ENCODE measurements at places on chromosomes 3 and 15.

- DNase-seq, result no peak
These were observed 91.2 kb downstream of the EOMES start for GRCh38 chr3:27630885-27631284.

GRCh38 chr3:194014756-194015155 is 121.2 kb upstream of the HES1 start:
- no peak for DNase-seq

DNA sequence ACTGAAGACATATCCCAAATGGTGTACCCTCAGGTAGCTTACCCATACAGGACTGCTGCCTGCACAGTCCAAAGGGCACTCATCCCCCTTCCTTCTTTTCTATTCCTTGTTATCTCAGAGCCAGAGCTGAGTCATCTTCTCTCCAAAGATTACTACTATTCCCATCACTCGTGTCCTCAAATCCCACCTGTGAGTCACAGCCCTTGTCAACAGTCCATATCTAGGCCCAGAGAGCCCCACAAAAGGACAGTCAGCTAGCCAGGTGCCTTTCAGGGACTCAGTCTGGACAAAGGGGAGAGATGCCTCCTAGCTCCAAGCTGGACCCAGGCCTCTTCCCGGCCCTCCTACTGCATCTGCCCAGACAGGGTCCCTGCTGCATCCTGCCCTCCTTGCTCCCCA is 11.0 kb downstream of the PARP16 start:
- DNase-seq, result no peak

GRCh38 chr3:42600958-42601675 is 631 bp downstream of the NKTR start:
- peak; percentile 44 for DNase-seq

- DNase-seq, result no peak
These were observed 25.5 kb upstream of the FGD5 start for GRCh38 chr3:14793126-14793857.

- no peak for DNase-seq
These were observed 142.1 kb upstream of the CGNL1 start for GRCh38 chr15:57234156-57234555.

DNA sequence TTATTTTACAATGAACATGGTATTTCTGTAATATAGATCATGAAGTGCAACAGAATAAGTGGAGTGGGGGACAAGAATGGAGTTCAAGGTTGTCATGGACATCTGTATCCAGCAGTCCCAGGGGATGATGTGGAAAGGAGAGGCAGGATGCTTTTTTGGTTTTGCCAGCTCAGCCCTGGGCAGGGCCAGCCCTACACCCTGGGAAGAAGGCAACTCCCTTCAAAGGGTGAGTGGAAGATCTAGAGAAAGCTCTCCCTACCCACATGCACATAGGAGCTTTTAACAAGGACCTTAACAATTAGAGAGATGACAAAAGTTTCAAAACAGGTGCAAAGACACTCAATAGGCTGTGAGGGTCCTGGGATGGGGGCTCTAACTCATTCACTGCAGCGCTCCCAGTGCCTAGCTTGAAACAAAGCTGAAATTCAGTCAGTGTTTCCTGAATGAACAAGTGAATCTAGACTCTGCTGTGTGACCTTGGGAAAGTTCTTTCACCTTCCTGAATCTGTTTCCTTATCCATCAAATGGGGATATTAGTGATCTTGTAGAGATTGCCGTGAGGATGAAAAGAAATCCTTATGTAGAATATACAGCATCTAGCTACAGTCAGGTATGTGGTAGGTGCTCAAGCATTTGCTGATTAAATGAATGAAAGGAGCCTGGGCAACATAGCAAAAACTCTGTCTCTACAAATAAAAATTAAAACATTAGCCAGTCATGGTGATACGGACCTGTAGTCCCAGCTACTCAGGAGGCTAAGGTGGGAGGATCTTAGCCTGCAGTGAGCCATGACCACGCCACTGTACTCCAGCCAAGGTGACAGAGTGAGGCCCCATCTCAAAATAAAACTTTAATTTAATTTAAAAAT is 14.3 kb downstream of the BHLHE40 start:
- DNase-seq, result no peak

DNA sequence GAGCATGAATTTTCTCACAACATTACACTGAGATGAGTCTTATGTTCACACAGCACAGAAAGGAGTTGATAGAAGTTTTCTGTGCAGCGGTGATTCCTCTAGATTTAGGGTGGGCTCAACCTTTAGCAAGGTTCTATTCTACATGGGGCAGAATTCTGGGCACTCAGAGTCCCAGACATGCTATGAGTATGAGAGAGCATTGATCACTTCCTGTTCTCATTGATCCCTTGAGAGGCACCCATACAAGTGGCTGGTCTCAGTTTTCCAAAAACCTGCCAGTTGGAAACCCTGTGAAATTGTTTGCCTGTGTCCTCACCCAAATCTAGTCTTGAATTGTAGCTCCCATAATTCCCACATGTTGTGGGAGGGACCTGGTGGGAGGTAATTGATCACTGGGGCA is 112.5 kb upstream of the NR2F2 start:
- no peak for DNase-seq

GRCh38 chr3:188853856-188854771 is 317.7 kb upstream of the TPRG1 start:
- no peak for DNase-seq

DNA sequence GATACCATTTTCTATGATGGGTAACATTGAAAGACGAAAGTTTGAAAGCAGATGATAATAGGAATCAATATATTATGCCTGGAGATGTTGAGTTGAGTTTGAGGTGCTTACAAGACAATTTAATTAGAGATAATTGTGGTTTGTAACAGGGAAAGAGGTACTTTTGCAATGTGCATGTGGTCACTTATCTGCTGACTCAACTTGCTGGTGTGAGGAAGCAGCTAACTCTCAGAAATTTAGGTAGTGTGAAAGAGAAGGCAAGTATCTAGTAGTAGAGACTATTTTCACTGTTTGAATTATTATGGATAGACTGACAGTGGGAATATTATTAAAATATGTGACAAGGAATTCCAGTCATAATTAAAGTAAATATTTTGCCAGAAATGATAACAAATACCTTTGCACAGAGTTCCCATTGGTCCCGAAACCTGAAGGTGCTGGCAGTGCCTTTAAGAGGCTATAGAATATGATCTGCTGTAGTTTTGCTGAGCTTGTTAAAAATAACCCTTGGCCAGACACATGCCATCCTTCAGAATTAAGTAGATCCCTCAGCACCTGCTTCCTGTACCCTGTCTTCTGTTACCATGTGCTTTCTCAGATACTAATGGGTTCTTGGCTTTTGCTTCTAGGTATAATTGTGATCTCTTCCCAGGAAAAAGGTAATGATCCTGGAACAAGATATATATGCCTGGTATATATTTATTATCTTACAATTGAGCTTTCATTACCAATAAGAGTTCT is 315.9 kb downstream of the BCHE start:
- DNase-seq, result no peak

- no peak for DNase-seq
These were observed 112.1 kb downstream of the GOLIM4 start for GRCh38 chr3:167983583-167983982.

DNA sequence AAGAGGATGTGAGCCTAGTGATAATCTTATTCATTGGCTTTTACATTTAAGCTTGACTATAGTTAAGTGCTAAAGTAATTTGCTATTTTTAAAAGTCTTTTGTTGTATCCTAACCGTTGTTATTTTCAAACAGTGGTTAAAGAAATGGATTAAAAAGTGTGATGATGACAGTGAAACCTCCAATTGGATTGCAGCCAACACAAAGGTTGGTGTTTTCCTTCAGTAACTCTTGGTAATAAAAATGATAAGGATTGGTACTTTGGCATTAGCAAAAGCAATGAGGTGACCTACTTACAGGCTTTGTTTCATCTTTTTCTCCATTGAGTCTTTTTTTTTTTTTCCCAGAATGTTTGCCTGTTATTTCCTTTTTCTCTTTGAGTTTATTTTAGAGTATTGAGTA is 87.5 kb upstream of the GOLGA6B start:
- DNase-seq, result no peak

DNA sequence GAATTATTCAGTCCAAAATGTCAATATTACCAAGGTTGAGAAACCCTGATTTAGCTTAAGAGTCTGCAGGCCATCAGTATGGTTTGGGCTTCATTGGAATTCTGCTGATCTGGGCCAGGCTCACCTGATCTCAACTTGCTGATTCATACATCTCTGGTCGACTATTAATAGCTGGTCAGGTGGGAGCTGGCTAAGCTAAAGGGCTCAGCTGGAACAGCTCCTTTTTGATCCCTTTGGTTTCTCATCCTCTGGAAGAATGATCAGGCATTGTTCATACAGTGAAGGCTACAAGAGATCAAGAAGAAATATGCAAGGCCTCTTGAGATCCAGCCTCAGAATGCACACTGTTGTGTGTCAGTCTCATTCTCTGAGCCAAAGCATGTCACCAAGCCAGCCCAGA is 123.3 kb upstream of the MME start:
- DNase-seq, result no peak

DNA sequence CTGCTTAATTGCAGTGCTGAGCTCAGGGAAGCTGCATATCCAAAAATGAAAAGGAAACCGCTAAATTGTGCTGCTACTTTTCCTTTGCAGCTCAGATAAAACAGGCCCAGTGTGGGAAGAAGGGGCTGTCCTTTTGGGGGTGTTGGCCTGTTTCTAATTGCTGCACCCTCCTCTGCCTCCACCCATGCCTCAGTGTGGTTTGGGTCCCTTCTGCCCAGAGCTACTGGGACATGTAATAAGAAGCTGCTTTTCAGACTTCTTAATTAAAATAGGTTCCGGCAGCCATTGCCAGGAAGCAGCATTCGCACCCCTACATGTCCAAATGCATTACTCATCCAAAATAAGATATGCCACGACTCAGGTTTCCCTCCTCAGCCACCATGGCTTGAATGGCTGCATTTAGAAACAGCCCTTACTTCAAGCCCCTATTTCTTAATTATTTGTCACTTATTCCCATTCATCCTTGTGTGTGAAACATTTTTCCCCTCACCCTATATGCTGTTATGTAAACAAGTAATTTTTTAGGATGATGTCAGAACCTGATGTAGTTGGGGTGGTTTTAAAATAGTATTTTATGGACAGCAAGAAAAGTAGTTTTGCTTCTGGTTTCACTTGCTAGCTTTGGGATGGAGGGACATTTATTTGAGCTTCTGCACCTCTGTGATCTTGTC is 235.9 kb upstream of the CTDSPL start:
- no peak for DNase-seq

DNA sequence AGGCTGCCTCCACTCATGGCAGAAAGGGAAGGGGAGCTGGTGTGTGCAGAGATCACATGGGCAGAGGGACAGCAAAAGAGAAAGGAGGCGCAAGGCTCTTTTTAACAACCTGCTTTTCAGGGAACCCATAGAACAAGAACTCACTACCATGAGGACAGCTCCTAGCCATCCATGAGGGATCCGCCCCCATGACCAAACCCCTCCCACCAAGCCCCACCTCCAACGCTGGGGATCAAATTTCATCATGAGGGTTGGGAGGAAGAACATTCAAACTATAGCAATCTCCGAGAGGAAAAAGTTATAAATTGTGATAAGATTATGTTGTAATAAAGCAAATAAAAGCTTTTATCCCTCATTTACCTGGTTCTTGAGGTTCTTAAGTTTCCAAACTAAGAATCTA is 84.7 kb upstream of the LMCD1 start:
- DNase-seq, result peak; percentile 29

DNA sequence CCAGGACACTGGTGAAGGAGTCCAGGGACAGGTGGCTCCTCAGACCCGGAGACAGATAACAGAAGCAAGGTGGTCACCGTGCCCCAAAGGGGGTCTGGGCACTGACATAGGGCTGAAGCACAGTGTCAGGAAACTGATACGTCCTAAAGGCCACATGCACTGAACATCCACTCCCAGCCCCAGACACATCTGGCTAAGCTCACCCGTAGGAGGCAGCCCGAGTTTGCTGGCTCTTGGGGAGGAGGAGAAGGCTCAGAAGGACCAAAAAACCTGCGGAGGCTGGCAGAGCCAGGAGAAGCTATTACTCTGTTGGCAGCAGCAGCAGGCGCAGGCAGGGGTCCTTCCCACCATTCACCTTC is 1.2 kb downstream of the CACNA2D2 start:
- no peak for DNase-seq

DNA sequence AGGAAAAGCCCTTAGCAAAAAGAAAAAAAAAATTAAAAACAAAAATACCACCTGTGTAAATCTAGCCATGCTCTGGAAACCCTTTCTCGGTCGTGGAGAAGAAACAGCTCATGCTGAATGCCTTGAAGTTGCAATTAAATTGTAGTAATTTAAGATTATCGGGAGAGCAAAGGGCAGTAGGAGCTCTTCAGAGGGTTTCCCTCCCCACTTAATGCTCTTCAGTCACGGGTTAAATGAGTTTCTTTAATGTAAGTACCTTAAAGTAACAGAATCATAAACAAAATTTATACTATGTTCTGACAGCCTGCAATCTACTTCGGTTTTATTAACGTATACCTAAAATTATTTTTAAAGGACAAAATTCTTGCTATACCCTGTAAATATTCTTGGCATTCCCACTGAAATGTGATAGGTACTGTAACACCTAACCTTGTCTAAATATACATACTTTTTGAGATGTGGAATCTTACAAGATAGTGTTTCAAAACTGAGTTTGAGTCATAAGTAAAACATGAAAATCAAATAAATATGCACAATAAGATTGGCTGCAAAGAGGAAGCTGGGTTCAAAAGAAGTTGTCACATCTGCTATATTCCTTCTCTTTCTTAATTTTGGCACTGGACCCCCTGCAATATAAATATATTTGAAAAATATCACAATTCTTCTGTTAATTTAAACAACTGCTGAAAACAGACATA is 5.3 kb downstream of the FOXP1 start:
- no peak for DNase-seq

- DNase-seq, result no peak
These were observed 17.8 kb downstream of the GCSAM start for GRCh38 chr3:112115161-112115739.

GRCh38 chr3:194714137-194714455 is 28.4 kb downstream of the FAM43A start:
- no peak for DNase-seq

DNA sequence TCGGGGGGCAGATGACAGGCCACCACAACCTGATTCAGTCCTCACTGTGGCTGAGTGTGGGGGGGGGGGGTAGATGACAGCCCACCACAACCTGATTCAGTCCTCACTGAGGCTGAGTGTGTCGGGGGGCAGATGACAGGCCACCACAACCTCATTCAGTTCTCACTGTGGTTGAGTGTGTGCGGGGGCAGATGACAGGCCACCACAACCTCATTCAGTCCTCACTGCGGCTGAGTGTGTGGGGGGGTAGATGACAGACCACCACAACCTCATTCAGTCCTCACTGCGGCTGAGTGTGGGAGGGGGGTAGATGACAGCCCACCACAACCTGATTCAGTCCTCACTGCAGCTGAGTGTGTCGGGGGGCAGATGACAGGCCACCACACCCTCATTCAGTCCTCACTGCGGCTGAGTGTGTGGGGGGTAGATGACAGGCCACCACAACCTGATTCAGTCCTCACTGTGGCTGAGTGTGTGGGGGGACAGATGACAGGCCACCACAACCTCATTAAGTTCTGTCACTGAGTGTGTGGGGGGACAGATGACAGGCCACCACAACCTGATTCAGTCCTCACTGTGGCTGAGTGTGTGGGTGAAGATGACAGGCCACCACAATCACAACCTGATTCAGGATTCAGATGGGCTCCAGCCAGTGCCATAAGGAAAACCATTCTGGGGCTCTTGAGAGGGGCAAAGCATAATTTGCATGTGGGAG is 16.9 kb downstream of the ZNF717 start:
- DNase-seq, result no peak
